Lower lobe of right lung (tissue), 2 donors: ENCODE measurements at places on chromosomes 2 and 18. TPM values are rescaled to one million over a fixed set of nuclear protein-coding genes. Genes with fewer than 3 reads are reported as not detected.

GRCh38 chr2:157625296-157625695 is 3.4 kb downstream of the ACVR1C start:
- no peak for DNase-seq

GRCh38 chr2:184945326-184945725 is 347.0 kb downstream of the ZNF804A start:
- DNase-seq = no peak

DNA sequence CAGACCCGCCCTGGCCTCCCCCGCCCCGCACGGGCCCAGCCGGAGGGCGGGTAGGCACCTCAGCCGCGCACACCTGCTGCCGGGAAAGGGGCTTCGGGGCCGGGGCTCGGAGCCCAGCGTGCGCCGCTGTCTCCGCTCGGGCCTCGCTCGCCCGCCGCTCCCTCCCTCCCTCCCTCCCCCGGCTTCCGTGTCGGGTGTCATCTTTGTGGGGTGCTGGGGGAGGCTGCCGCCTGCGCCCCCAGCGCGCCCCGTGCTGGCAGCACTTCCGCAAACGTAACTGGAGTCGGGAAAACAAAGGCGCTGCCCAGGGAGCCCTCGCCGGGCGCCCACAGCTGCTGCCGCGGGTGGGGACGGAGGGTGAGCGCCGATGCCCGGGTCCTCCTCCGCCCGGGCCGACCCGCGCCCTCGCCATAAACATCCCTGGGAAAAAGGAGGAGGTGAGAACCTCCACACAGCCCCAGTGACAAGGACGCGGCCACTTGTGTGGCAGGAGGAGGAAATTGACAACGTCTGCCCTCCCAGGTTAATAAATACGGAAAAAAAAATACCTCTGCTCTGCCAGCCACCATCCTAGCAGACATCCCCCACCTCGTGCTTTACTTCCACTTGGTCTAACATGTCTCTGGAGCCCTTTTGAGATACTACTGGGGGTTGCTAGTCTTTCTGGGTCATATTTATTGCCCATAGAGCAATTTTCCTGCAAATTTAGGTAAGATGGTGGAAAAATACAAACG is 550 bp downstream of the MFSD6 start:
- DNase-seq = peak; percentile 78

- DNase-seq = no peak
Measured at GRCh38 chr2:232668805-232669444, 28.2 kb upstream of the GIGYF2 start.

DNA sequence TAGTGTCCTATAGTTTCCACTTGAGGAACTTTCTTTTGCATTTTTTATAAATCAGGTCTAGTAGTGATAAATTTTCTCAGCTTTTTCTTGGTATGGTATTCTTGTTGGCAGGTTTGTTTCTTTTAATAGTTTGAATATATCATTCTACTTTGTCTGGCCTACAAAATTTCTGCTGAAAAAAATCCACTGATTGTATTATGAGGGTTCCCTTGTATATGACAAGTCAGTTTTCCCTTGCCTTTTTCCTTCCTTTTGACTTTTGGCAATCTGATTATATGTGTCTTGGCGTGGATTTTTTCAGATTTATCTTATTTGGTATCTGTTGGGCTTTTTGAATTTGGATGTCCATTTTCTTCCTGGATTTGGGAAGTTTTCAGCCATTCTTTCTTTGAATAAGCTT is 41.9 kb downstream of the MOCOS start:
- DNase-seq = no peak

GRCh38 chr18:54961016-54961423 is 1.8 kb upstream of the CCDC68 start:
- no peak for DNase-seq

GRCh38 chr2:6730003-6730402 is 135.7 kb downstream of the CMPK2 start:
- no peak for DNase-seq

DNA sequence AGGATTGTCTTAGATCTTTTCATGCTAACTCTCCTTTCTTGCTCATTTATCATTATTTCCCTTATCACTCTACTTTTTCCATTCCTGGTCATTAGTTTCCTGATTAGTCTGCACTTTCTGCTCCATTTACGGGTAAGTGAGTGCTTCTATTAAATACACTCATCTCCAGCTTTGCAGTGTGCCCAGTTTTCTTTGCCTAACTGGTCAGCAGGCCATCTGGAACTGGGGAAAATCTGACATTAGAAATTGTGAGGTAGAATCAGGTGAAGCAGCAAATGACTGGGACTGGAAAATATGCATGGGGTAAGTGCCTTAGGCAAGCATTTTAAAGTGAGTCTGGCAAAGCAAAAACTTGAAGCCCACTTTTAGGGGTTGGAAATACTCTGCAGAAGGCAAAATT is 29.2 kb downstream of the G6PC2 start:
- no peak for DNase-seq

- no peak for DNase-seq
Measured at GRCh38 chr2:150438654-150439053, 48.8 kb downstream of the RND3 start.

DNA sequence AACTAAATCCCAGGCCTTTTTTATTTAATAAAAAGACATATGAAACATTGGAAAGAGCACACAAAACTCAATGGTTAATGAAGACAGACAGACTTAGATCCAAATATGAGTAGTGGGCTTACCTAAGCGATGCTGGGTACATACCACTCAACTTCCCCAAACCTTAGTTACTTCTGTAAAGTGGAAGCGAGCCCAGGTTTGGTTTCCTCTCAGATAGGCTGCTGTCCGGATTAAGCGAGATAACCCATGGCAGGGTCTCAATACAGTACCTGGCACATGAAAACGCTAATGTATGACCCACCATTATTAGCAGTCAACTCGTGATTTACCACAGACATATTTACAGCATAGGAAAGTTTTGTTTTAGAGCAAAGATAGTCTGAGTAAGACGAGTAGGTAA is 21.6 kb downstream of the MBOAT2 start:
- no peak for DNase-seq

GRCh38 chr2:144489315-144489916 is 30.5 kb downstream of the ZEB2 start:
- DNase-seq = no peak

DNA sequence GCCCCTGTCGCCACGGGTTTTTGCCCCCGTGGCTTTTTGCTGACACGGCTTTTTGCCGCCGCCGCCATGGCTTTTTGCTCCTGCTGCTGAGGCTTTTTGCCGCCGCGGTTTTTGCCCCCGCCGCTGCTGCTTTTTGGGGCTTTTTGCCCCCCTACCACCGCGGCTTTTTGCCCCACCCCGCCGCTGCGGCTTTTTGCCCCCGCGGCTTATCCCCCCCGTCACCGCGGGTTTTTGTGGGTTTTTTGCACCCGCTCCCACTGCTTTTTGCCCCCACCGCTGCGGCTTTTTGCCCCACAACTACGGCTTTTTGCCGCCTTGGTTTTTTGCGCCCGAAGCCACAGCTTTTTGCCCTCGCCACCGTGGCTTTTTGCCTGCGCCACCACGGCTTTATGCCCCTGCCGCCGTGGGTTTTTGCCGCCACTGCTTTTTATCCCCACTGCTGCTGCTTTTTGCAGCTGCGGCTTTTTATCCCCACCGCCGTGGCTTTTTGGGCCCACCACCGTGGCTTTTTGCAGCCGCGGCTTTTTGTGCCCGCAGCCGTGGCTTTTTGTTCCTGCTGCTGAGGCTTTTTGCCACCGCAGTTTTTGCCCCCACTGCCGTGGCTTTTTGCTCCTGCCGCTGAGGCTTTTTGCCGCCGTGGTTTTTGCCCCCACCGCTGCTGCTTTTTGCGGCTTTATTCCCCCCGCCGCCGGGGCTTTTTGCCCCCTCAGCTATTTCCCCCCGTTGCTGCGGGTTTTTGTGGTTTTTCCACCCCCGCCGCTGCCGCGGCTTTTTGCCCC is 2798.0 kb upstream of the TEKT4 start:
- DNase-seq = peak; percentile 20

GRCh38 chr2:17232776-17233556 is 285.3 kb downstream of the RAD51AP2 start:
- no peak for DNase-seq

- no peak for DNase-seq
Measured at GRCh38 chr18:10067670-10068659, 154.1 kb downstream of the VAPA start.

GRCh38 chr2:157052685-157053224 is 204.8 kb upstream of the GALNT5 start:
- DNase-seq = no peak

DNA sequence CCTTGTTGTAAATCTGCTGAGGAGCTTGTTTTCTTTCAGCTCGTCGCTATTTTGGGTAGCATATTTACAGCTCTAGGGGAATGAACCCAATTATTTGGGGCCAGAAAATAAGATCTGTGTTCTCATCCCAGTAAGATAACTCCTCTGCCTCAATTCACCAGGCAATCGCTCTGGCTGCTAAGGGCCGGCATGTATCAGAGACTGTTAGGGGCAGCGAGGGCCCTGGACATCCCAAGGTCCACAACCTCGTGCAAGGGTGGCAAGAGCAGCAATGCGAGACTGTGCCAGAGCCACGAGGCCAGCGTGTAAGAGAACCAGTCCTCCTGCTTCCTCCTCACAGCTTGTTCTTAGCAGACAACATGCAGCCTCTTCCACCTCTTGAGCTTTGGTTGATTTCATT is 66.1 kb downstream of the DDX1 start:
- DNase-seq = no peak

GRCh38 chr18:68722821-68723220 is 7.9 kb upstream of the TMX3 start:
- no peak for DNase-seq

ITGB6 gene
- 65.2 TPM for total RNA-seq

ONECUT2 gene
- 0.03 TPM for total RNA-seq

GRB14 gene
- total RNA-seq = 4.6 TPM

EVA1A gene
- total RNA-seq = 31.7 TPM

CACNB4 gene
- 17.3 TPM for total RNA-seq

MLPH gene
- 394 TPM for total RNA-seq

KIF3C gene
- total RNA-seq = 6.0 TPM
